ENCODE measurements at places on chromosomes 4 and X.

DNA sequence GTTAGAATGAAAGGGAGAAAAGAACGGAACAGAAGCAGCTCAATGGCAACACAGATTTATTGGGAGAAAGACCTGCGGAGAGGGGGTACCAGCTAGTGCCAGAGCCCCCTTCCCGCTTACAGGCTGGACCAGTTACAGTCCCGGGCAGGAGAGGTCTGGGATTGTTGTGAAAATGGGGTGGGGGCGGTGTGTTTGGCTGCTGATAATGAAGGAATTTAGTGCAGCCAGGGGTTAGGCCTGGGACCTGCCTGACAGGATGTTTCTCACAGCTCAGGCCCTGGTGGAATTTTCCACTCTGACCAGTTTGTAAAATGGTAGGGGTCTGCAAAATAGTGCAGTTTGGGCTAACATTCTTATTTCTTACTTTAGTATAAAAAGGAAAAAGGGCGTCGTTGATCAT, 75.4 kb upstream of the SPIN4 start:
- DNase-seq, result no peak

DNA sequence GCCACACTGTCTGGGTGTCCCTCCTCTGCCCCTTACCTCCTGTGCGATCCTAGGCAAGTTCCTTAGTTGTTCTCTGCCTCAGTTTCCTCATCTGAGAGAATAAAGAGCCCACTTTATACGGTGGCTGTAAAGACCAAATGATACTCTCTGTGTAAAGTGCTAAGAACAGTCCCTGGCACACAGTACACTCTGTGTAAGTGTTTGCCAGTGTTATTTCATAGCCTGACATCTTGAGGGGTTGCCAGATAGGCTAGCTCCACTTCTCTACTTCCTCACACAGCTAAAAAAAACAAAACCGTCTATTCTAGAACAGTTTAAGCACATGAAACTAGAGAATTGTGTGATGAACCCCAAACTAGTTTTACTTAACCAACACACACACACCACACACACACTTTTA, 17.1 kb downstream of the SPON2 start:
- no peak for DNase-seq

GRCh38 chr4:97411356-97411755, 731.9 kb downstream of the STPG2 start:
- DNase-seq, result no peak

DNA sequence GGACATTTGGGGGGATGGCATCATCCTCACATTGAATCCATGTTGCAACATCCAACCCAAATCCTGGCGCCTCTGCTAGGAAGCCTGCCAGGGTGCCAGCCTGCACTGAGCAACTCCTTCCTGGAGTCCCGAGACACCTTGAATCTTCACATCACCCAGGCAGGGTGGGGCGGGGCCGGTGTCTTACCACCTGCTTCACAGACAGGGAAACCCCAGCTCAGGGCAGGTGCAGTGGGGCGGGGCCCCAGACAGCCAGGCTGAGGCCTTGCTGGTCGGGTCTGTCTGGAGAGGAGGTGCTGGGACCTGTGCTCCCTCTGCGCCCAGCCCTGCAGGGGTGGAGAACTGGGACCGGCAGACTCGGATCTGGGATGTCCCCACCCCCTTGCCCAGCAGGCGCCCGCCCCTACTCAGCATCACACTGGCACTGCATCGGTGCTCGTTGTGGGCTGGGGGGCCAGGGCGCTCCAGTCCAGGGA, 31.5 kb upstream of the HTRA3 start:
- no peak for DNase-seq

- DNase-seq, result no peak
These were observed 209.9 kb upstream of the DIAPH2 start for GRCh38 chrX:96474741-96475125.

GRCh38 chr4:103429283-103429682, 231.1 kb upstream of the CENPE start:
- no peak for DNase-seq

DNA sequence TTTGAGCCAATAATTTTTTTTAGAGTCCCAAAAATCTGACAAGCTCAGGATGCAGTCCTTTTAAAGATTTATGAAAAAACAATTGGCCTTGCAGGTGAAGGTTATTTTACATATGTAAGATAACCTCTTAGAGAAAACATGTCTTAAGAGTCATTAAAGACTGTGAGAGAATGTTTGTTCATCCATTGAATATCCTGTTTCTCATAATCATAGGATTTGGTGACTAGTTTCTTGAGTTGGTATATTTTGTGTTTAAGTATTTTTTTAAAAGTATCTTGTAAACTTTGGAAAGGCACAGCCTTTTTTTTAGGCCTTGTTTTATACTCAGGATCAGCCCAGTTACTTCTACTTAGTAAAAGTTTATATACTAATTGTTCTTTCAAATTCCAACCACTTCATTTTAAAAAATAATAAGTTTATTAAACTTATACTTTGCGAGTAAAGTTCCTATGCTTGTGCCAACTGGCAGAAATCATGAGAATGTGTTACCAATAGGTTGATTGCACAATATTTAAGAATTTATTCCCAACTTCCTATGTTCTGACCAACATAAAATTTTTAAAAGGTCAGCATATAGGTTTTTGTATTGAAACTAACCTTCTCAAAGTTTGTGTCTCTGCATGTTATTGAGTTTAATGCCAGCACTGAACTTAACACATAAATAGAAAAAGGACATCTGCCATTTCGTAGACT, 40.0 kb upstream of the ARSJ start:
- no peak for DNase-seq

DNA sequence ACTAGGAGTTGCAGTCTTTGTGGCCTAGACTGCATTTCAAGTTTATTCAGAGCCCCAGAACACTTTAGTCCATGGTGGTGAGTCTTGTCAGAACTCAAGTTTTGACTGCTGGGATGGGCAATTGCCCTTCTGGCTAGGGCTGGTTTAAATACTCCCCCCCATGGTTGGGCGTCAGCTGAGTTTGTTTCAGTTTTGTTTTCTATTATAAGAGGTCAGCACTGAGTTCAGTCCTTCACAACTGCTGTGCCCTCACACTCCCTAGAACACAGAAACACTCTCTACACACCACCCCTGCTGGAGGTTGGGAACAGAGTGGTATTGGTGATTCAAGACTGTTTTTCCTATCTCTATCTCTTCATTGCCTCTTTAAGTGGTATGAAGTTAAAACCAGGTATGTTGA, 217.0 kb downstream of the GUCY2F start:
- no peak for DNase-seq

DNA sequence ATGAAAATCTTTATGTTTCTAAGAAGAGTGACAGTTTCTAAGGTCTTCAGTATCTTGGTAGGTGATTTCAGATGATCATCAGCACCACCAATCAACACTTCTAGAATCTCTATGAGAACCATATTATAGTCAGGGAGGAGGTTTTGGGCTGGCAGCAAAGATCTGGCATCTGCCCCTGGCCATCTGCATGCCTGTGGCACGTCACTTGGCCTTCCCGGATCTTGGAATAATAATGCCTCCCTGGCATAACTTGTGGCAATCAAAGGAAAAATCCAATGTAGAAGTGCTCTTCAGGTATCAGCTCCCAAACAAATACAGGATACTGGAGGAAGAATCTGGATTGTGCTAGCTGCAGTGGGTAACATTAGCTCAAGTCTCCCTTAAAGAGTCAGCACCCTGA, 57.3 kb downstream of the RASL11B start:
- DNase-seq, result no peak

DNA sequence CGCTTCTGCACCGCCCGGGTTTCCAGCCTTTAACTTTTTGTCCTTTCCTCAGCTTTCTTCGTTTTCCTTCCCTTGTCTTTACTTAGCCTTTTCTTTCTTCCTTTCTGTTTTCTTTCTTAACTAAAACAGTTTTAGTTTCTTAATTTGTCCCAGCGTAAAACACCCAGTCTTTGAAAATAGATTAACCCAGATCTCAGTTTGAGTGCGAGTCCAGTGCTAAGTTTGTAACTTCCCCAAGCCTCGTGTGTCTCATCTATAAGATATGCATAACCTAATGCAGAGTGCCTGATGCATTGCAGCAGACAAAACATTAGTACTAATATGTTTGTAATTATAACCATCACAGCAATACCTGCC, 460 bp upstream of the GEMIN8 start:
- no peak for DNase-seq

GRCh38 chr4:101141230-101141629, 206.1 kb downstream of the PPP3CA start:
- no peak for DNase-seq

- DNase-seq, result no peak
These were observed 567.4 kb upstream of the CPEB2 start for GRCh38 chr4:14434916-14435315.

DNA sequence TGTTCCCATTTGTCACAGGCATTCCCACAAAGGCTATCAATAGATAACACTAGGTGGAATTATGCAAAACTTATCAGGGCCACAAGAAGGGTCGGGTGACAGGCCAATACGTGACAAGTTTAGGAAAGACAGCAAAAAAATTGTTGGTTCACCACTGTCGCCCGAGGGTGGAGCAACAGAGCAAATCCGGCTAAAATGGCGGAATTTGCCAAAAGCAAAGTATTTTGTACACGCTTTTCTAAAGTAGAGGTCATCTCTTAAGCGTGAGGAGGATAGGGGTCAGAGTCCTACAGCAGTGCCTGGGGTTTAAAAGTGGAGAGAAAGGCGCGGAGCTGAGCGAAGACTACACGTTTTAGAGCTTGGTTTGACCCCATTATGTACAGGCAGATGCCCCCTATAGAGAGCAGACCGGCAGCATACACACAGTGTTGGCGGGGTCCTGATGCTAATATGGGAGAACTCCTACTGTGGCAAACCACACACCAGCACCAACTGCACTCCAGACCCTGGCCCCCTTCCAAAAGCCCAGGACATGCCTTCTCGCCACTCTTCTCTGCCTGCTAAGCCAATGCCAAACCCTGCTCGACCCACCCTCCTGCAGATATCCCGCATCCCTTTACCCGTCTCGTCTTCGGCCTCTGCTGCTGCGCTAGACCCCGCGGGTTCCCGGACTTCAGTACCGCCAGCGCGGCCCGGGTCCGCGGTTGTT, 733 bp downstream of the CCNA2 start:
- peak; percentile 10 for DNase-seq

GRCh38 chrX:50971395-50971794, 60.9 kb downstream of the BMP15 start:
- DNase-seq, result no peak

DNA sequence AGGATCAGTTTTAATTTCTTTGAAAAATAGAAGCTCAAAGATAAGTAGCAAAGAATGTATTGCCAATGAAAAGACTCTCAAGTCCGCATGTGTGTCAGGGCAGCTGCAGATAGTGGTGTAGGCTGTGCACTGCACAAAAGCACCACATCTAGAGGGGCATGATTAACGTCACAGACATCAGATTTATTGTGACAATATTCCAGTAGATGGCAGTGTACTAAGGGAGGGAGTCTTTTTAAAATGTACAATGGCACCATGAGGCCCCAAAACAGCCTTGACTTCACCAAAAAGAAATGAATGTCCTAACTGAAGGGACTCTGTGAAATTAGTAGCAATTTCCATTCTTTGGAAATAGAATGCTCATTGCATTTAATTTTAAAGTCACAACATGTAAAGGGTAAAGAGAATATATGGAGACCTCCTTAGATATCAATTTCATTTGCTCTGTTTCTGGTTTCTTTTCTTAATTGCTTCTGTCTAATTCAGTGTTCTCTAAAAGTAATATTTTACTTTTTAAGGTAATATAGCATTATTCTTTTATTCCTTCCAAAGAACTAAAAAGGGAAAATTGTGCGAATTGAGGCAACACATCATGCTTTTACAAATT, 98.4 kb downstream of the ZNF827 start:
- no peak for DNase-seq

GRCh38 chr4:41572956-41573355, 35.0 kb downstream of the LIMCH1 start:
- DNase-seq, result no peak

GRCh38 chrX:136166221-136166855, 19.0 kb downstream of the FHL1 start:
- DNase-seq, result no peak

- no peak for DNase-seq
These were observed 2.5 kb upstream of the HTRA3 start for GRCh38 chr4:8267077-8267476.

DNA sequence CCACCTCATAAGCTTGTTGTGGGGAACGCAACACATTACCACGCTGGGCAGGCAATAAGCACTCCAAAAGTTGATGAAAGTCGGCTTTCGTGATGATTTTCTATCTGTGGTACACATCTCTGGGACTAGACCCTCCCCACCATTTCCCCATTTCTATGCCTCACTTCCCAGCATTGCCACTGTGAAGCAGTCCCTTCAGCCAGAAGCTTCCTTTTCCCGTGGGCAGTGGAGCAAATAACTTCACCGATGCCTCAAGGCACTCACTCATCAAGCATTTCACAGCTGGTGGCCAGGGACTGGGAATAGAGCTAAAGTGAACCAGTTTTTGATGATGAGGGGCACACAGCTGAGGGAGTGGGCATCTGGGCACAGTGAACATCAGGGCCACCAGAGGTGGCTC, 18.9 kb downstream of the C4orf50 start:
- no peak for DNase-seq

DNA sequence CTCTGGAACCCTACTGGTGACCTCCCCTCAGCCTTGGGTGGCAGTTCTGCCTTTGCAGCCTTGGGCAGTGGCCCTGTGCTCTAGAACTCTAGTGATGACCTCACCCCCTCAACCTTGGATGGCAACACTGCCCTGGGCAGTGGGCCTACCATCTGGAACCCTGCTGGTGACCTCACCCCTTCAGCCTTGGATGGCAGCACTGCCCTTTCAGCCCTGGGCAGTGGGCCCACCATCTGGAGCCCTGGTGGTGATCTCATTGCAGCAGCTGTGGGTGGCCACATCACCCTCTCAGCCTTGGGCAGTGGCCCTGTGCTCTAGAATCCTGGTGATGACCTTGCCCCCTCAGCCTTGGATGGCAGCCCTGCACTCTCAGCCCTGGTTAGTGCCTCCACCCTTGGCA, 129.3 kb downstream of the RBMX2 start:
- DNase-seq, result no peak

- no peak for DNase-seq
These were observed 14.1 kb downstream of the PSAPL1 start for GRCh38 chr4:7420661-7421040.

DNA sequence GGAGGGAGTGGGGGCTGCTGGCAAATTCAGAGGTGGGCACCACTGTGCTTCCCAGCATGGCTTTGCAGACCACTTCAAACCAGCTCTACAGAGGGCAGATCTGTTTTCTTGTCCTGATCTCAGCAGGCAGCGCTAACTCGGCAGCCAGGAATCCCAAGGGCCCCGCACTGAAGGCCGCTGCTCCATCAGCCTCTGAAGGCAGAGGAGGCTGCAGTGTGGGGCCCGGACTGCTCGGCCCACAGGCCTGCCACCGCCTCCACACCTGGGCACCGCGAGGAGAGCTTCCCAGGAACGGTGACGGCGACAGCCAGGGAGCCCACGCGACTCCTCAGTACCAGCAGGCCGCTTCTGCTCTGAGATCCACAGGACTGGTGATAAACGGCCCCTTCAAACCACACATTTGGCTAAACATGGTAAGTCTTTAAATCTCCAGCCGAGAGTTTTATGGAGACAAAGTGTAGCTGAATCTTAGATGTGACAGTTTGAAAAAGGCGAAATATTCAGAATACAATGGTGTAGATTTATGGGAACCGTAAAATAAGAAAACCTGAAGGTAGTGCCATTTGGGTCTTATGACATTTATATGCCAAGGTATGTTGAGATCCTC, 23.6 kb downstream of the DCTD start:
- DNase-seq, result no peak

GRCh38 chr4:164639001-164639400, 114.9 kb upstream of the SMIM31 start:
- DNase-seq, result no peak

- no peak for DNase-seq
These were observed 60.1 kb downstream of the CCSER1 start for GRCh38 chr4:90187148-90187884.

GRCh38 chr4:153215921-153216320, 11.7 kb downstream of the TRIM2 start:
- no peak for DNase-seq

GRCh38 chrX:72127332-72127731, 4.4 kb downstream of the RTL5 start:
- DNase-seq, result no peak

Measured in stimulated activated CD8-positive, alpha-beta memory T cell treated with anti-CD3 and anti-CD28 coated beads, Interleukin-7, amount 100 ng/mL, for 48 hours (primary cell).